ENCODE measurements at places on chromosomes 1 and 21. TPM values are rescaled to one million over a fixed set of nuclear protein-coding genes. Genes with fewer than 3 reads are reported as not detected.

GRCh38 chr1:230299191-230300006 is 126.7 kb downstream of the PGBD5 start:
- no peak overlapping the region for H3K27ac ChIP-seq
- H3K27me3 ChIP-seq, result no peaks in the 10 kb centered on the region
- no peaks in the 10 kb centered on the region for H3K4me1 ChIP-seq
- no peaks in the 10 kb centered on the region for H3K36me3 ChIP-seq
- DNase-seq, result no peak
- H3K4me3 ChIP-seq, result no peak overlapping the region

The ANKRD34A gene
- total RNA-seq, result 1.6 TPM

DNA sequence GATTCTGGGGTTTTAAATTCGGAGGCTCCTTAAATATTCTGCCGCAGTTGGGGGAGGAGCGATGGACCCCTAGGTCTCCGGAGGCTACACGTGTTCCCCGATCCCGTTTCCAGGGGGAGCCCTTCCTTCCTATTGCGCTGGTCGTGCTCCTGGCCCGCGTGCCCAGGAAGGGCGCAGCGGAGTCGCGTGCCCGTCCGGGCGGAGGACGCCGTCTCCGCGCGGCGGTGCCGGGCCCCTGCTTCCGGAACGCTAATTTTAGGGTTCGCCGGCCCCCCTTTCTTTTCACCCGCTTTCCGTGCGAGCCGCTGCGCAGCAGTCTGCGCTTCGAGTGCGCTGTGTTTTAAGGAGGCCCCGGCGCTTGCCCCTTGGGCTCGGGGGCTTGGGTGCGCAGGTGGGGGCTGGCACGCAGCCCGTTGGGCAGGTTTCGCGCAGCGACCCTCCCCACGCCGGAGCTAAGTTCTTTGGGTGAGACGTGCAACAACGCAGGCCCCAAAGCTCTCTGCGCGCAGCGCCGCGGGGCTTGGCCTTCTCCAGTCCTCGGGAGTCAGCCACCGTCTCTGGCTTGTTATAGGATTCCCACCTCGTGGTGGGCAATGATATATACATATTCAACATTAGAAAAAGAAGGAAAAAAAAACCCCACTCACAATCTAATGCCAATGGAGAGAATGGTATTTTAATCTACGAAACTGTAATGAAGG is 43.5 kb upstream of the DNAJC6 start:
- H3K4me1 ChIP-seq, result peaks cover 11% of the 10 kb centered on the region
- H3K27me3 ChIP-seq, result peaks cover 29% of the 10 kb centered on the region
- no peak overlapping the region for H3K27ac ChIP-seq
- no peaks in the 10 kb centered on the region for H3K36me3 ChIP-seq
- peak; percentile 68 for DNase-seq

GRCh38 chr1:6041432-6042062 is 4.1 kb upstream of the KCNAB2 start:
- H3K27me3 ChIP-seq, result no peaks in the 10 kb centered on the region
- peaks cover 16% of the 10 kb centered on the region for H3K4me1 ChIP-seq
- DNase-seq, result no peak
- peaks cover 64% of the 10 kb centered on the region for H3K36me3 ChIP-seq
- H3K4me3 ChIP-seq, result no peak overlapping the region
- no peak overlapping the region for H3K27ac ChIP-seq

The ARHGAP29 gene
- not detected for total RNA-seq

DNA sequence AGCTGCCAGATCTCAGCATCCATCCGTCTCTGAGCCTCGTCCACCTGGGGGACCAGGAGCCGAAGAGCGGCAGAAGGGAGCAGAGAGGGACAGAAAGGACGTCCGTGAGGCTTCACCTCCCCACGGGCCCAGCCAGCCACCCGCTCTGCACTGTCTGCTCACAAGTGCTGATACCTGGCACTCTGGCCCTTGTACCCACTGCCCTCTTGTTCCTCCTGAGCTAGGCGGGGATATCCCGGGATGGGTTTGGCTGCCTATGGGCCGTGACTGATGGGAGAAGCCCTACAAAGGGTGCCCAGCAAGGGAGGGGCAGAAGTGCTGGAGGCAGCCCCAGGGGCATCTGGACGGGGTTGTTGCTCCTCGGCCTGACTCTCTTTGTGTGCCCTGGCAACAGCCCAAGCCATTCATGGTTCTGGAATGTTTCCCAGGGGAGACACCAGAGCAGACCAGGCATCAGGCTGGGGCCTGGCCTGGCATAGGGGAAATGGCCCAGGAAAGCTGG is 57.6 kb downstream of the LDLRAD2 start:
- H3K36me3 ChIP-seq, result no peaks in the 10 kb centered on the region
- H3K4me1 ChIP-seq, result no peaks in the 10 kb centered on the region
- no peak overlapping the region for H3K27ac ChIP-seq
- no peak overlapping the region for H3K4me3 ChIP-seq

DNA sequence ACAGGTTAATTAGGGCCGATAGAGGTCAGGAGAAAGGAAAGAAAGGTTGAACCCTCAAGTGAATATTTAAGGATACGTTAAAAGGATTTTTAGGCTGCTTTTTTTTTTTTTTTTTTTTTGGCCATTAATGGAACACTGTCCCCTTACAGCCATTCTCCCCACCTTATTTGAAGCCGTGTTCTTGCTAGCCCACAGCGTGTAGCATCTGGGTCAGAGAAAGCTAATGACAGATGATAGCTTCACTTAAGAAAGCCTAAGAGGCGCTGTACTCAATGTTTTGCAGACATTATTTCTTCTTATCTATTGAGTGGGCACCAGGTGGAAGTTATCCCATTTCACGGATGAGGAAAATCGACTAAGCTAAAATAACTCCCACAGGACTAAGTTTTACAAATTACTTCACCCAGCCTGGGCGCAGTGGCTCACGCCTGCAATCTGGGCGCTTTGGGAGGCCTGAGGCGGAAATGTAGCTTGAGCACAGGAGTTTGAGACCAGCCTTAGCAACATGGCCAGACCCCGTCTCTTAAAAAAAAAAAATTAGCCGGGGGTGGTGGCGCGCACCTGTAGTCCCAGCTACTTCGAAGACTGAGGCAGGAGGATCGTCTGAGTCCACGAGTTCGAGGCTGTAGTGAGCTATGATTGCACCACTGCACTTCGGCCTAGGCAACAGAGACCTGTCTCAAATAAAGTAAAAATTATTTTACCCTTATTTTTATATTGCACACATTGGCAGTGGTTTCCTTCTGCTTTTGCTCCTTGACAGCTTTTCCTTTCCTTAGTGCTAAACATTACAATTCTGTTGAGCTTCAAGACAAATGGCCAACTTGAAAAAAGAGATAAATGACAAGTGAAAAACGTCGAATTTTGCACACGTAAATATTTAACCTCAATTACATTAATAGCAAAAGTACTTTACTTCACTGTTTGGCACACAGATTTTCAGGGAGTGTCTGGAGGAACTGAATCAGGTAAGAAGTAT is 1.1 kb upstream of the PHTF1 start:
- peak overlapping the region; percentile 78 for H3K27ac ChIP-seq
- no peak for DNase-seq
- H3K36me3 ChIP-seq, result peaks cover 11% of the 10 kb centered on the region

The FLG2 gene
- not detected for total RNA-seq

GRCh38 chr1:192162376-192162775 is 4.1 kb downstream of the RGS18 start:
- no peaks in the 10 kb centered on the region for H3K27me3 ChIP-seq
- H3K4me1 ChIP-seq, result no peaks in the 10 kb centered on the region
- no peak for DNase-seq

GRCh38 chr1:110242731-110243130 is 32.6 kb downstream of the KCNC4 start:
- no peaks in the 10 kb centered on the region for H3K4me1 ChIP-seq
- no peak overlapping the region for H3K4me3 ChIP-seq
- H3K27ac ChIP-seq, result no peak overlapping the region
- no peaks in the 10 kb centered on the region for H3K27me3 ChIP-seq
- DNase-seq, result no peak
- H3K36me3 ChIP-seq, result no peaks in the 10 kb centered on the region

The LENEP gene
- total RNA-seq, result not detected

The NPL gene
- 4.8 TPM for total RNA-seq

The CLDN17 gene
- not detected for total RNA-seq

GRCh38 chr1:206456577-206457370 is 13.5 kb upstream of the IKBKE start:
- H3K27ac ChIP-seq, result no peak overlapping the region
- H3K4me1 ChIP-seq, result peaks cover 13% of the 10 kb centered on the region
- DNase-seq, result no peak
- H3K27me3 ChIP-seq, result no peaks in the 10 kb centered on the region

All from CD4-positive, CD25-positive, alpha-beta regulatory T cell (primary cell).